B cell (primary cell): ENCODE measurements at places on chromosomes 13 and 19. TPM values are rescaled to one million over a fixed set of nuclear protein-coding genes. Genes with fewer than 3 reads are reported as not detected.

DNA sequence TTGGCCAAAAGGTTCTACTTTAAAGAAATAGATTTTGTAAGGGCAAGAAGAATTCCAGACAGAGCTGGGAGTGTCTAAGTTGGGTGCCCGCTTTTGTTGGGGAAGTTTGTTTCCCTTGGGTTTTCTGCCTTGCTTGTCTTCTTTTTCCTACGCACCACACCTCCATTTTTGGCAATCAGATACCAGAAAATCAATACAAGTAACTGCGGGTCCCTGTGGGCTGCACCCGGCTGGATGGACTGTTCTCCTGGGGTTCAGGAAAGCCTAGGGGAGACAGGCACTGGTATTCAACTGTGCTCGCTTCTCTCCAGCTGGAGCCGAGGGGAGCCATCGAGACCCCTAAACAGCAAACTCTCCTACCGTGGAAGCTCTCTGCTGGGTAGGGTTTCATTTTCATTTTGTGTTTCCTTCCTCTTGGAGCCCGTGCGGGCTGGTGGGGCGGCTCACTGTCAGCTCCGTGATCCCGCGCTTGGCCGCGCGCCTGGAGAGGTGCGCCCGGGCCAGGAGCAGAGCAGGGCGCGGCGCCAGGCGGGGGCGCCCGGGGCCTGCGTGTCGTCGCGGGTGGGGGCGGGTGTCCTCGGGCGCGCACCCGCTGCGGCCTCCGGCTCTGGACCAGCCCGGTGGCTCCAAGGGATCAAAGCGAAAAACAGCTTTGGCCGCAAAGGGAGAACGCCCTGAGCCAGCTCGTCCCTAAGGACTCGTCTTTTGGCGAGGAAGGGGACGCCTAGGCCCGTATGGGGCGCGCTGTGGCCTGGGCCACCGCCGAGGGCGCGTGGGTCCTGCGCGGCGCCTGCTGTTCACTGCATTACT lies 347.2 kb downstream of the ZNF536 start:
- peak; percentile 6 for DNase-seq

- no peak for DNase-seq
These were observed 33.1 kb upstream of the MTIF3 start for GRCh38 chr13:27483421-27483820.

- no peak for DNase-seq
These were observed 21.5 kb upstream of the SIN3B start for GRCh38 chr19:16807549-16808284.

DNA sequence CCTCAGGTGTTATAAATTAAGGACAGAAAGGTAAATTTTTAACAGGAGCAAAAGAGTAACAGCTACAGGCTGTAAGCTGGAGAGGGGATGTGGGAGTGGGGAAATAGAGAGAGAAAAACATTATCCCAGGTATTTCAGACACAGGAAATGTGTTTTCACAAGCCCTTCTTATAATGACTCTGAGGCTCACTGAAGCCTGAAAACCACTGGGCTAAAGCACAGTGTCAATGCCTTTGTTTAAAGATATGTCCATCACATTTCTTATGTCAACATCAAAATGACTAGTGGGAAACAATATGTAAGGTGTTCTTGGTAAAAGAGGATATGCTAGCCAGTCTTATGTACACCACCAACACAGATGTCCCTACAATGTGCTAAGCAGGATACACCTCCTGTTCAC lies 365.9 kb downstream of the FGF14 start:
- DNase-seq: no peak

GRCh38 chr13:72164811-72165210 lies 297.8 kb upstream of the DACH1 start:
- DNase-seq: no peak

- no peak for DNase-seq
These were observed 64.8 kb downstream of the DHRS12 start for GRCh38 chr13:51739027-51739764.

DNA sequence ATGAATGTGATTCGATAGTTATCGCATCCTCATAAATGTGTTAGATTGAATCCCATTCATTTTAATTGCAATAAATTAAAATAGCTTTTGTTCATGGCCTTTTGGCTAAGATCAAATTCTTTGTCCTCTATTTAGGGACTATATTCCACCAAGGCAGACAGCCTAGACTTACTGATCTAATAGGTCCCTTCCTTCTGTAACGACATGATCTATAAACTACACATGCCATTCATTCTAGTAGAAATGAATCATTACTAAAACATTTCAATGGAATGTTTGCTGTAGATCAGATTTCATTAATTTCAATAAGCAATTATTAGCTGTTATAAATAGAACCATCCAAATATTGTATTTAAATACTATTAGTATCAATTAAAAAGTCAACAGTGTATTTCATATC lies 526.6 kb upstream of the KLHL1 start:
- DNase-seq: no peak

DNA sequence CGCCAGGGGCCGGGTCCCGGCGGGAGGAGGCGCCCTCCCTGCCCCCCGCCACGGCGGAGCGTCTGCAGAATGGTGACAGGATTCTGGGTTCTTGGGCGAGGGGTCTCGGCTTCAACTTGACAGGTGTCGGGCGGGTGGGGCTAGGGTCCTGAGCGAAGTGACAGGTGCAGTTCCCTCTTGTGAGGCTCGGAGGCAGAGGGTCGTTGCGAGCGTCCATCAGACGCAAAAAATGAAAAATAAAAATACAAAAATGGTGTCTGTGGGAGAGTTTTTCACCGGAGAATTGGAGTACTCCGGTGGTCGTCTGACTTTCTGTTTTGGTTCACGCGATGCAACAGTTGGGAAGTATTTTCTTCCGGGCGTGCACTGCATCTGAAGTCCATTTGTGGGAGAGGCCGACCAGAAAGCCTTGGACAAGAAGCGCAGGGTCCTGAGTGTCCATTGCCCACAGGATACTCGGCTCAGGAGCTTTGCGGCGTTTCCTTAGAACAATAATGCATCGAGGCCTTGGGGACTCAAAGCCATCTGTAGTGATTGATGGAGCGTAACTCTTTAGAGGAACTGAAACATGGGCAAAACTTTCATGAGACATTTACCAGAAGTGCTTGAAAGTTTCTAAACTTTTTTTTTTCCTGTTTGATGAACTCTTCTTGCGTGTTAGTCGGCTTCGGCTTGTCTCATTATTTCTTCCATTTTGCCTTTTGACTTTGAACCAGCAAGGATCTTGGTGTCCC lies 759 bp downstream of the RB1 start:
- DNase-seq: peak; percentile 93

DNA sequence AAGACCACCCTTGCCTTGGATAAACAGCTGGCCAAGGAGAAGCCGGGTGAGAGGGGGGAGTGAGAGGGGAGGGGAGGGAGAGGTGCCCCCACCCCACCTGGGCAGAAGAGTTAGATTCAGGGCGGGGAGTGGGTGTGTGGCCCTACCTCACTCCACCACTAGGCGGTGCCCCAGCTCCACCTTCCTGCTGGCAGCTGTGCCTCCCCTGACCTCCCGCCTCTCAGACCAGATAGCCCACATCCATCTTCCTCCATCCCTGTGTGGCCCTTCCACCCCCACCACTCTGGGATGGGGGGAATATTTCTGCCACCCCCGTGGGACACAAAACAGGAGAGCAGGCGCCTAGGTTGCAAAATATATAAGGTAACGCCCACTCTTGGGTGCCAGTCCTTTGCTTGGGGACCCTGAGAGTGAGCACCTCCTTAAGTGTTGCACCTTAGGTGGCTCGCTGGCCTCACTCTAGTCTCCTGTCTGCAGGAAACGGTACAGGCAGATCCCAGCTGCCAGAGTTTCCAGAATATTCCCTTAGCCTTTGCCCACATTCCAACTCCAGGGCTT lies 13.8 kb upstream of the EHD2 start:
- peak; percentile 61 for DNase-seq

DNA sequence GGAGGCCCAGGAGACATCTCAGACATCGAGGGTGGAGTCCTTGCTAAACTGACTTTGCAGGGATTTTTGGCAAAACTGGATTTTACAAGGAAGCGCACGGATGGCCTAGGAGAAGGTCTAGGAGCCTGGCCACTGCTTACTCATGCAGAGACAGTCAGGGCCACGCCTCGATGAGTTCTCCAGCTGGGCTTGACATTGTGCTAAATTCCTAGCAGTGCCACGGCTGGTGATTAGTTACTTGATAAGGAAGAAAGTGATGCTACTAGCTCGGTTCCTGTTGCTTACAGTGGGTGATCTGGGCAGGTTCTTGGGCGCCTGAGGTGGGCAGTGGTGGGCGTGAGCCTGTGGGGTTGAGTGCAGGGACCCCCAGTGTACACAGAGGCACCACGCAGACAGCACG lies 143.4 kb downstream of the SOX1 start:
- no peak for DNase-seq

DNA sequence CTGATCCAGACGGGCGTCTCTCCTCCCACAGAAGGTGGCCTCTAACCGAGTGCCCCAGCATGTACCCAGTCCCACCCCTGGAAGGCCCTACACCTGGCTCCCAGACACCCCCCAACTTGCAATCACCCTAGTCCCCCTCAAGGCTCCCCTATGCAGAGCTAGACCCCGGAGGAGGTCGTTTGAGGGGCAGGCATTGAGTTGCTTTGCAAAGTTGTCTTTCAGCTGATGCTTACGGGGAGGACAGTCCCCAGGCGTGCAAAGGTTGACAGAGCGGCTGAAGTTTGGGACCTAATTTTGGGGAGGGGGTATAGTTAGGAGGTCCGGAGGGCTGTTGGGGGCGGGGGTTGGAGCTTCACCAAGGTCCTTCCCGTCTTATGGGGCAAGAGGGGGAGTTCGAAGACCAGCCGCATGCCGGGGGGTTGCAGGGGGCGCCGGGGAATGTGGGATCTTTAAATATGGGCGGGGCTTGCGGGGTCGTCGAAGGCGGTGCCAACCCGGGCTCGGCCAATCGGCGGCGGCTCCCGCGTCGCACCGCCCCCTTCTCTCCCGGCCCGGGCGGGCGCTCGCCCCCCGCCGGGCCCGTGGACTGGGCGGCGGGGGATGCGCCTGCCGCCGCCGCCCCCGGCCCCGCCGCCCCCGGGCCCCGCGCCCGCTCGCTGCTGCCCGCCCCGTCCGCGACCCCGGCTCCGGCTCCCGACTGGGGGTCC lies at the start of gene KCNN1:
KCNN1 (plus strand) TSS at position 558 of the 707 bp plus-strand sequence. CDS start 6,782 bp downstream, outside the sequence.
- DNase-seq: no peak

- no peak for DNase-seq
These were observed 62.9 kb upstream of the SPATA13 start for GRCh38 chr13:24097667-24098066.

GRCh38 chr13:41597348-41598041 lies 140.1 kb downstream of the RGCC start:
- DNase-seq: no peak

DNA sequence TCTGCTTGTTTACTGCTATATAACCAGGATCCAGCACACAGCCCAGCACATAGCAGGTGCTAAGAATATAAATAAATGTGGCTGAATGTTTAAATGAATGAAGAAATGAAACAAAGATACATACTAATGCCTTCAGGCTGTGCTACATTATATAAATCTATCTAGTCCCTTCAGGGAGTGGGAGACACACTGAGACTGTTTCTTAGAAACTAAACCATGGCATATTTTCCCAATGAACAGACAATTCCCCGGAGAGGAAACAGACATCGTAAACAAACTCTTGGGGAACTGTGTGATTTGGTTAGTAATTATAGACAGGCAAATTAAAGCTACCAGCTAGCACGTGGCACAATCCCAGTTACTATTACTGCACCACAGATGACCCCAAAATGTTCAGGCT lies 9.7 kb upstream of the FEM1A start:
- DNase-seq: no peak

DNA sequence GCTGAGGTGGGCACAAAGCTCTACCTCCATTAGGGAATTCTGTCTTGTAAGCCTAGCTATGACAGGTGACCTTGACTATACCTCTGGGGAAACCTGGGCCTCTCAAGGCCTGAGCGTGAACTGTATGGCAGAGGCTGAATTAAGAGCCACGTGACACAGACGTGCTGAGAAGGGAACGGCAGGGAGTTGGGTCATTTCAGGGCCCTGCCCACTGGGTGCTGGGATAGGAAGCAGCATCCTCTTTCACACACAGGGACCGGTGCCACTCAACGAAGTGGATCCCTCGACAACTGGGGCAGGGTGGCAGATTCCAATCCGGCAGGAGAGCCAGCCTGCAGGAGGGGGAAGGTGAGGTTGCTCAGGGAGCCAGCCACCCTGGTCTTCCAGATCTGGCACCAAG lies 9.2 kb downstream of the ASF1B start:
- no peak for DNase-seq

DNA sequence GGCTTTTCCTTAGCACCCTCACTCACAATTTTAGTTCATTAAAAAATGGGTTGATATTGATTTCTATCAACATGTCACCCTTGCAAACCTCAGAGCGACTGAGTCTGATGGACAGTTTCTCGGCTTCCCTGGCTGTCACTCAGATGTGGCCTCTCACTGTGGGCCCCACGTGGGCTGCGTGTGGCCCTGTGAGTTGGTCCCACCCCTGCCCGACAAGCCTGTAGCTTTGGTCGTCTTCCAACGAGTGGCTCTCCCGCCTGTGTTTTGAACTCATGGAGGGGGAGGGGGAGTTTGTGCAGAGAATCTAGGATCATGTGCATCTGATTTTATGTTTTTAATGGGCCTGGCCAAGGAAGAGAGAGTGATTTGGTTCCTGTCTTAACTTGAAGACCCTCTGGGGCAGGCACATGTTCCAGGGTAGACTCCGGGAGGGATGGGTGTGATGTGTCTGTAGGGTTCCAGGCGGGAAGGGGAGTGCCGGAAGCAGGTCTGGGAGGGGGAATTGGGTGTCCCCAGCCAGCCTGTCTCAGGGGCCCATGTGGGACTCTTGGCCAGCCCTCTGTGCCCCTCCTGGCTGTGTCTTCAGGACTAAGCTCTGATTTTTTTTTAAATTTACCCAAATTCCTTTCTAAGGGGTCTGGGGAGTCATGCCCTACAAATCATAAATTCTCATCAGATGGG lies 18.9 kb downstream of the ATP11A start:
- no peak for DNase-seq

DNA sequence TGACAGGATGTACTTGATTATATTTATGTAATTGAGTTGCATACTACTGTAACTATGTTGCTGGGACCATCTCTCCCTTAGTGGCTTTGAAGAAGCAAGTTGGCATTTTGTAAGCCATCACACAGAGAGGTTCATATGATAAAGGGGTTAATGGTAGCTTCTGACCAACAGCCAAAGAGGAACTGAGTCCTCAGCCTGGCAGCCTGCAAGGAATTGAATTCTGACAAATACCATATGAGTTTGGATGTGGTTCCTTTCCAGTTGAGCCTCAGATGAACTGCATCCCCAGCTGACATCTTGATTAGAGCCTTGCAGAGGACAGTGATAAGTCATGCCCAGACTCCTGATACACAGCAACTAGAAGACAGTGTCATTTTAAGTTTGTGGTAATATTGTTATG lies 8.6 kb upstream of the MYCBP2 start:
- no peak for DNase-seq

GRCh38 chr19:1591421-1592023 lies 1.1 kb downstream of the MBD3 start:
- no peak for DNase-seq

- DNase-seq: no peak
These were observed 1.6 kb downstream of the PKN1 start for GRCh38 chr19:14434543-14435319.

- DNase-seq: no peak
These were observed 382.7 kb downstream of the LIG4 start for GRCh38 chr13:107832500-107833100.

Gene GPR183
- total RNA-seq: 240 and 256 TPM in 2 replicates

Gene ZNF540
- total RNA-seq: 10.7 and 10.8 TPM in 2 replicates

Gene TMPRSS9
- 0.15 TPM in 1 of 2 replicates, not detected in the other for total RNA-seq

Gene ZNF90
- total RNA-seq: 14.6 and 15.8 TPM in 2 replicates

Gene DKKL1
- total RNA-seq: 0.68 and 1.2 TPM in 2 replicates

Gene ZNF536
- not detected in 2 replicates for total RNA-seq

Gene CYP4F8
- not detected in 2 replicates for total RNA-seq

Gene STAP2
- 0.27 and 0.51 TPM in 2 replicates for total RNA-seq

Gene SIGLEC10
- total RNA-seq: 49.1 and 49.4 TPM in 2 replicates

Gene C1QTNF9B
- not detected in 2 replicates for total RNA-seq

Gene ZNF534
- total RNA-seq: 0.44 TPM in 1 of 2 replicates, not detected in the other

Gene REXO1
- total RNA-seq: 72.4 and 72.6 TPM in 2 replicates

Gene PLIN4
- total RNA-seq: 0.05 and 0.07 TPM in 2 replicates
